ENCODE measurements at places on chromosomes 2 and 18. TPM values are rescaled to one million over a fixed set of nuclear protein-coding genes. Genes with fewer than 3 reads are reported as not detected.

CSRNP3 gene
- 0.73 TPM for total RNA-seq

MDH1B gene
- 0.37 TPM for total RNA-seq

MC4R gene
- total RNA-seq, result not detected

RMC1 gene
- 23.7 TPM for total RNA-seq

RNF152 gene
- 1.2 TPM for total RNA-seq

LYG1 gene
- total RNA-seq, result 0.20 TPM

FAM110C gene
- not detected for total RNA-seq

PLCL1 gene
- 0.37 TPM for total RNA-seq

ITGB6 gene
- total RNA-seq, result under 0.01 TPM

CHRNG gene
- not detected for total RNA-seq

NBEAL1 gene
- total RNA-seq, result 34.9 TPM

IFIH1 gene
- total RNA-seq, result 4.0 TPM

IL1RL1 gene
- total RNA-seq, result under 0.01 TPM

NGEF gene
- total RNA-seq, result 6.2 TPM

CAPN14 gene
- total RNA-seq, result under 0.01 TPM

WNT10A gene
- total RNA-seq, result not detected

PROKR1 gene
- total RNA-seq, result not detected

RNF181 gene
- total RNA-seq, result 194 TPM

CYTIP gene
- not detected for total RNA-seq

SLC5A7 gene
- total RNA-seq, result not detected

CAD gene
- 62.4 TPM for total RNA-seq

CPS1 gene
- total RNA-seq, result 15.4 TPM

All from subcutaneous preadipocyte (primary cell).